ENCODE measurements at places on chromosomes 1 and 21. TPM values are rescaled to one million over a fixed set of nuclear protein-coding genes. Genes with fewer than 3 reads are reported as not detected.

Gene MIXL1
- polyA plus RNA-seq: 0.26 TPM

DNA sequence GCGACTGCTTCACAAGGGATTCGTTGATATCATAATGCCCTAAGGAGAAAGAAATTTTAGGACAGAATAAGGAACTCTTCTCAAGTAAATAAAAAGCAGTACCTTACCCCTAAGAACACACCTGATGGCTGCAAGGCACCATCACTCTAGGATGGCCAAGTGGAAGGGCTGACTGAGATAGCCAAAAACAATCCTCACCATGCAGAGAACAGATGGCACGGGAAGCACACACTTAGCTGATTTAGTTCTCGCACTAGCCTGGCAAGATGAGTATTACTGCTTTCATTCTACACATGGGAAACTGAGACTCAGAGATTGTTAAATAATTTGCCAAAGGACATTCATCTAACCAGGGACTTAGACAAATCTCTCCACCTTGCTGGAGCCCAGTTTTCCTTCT, 43.8 kb downstream of the STPG1 start:
- DNase-seq: no peak

- DNase-seq: peak; percentile 80
Measured at GRCh38 chr1:6489799-6490180, 1.7 kb downstream of the PLEKHG5 start.

DNA sequence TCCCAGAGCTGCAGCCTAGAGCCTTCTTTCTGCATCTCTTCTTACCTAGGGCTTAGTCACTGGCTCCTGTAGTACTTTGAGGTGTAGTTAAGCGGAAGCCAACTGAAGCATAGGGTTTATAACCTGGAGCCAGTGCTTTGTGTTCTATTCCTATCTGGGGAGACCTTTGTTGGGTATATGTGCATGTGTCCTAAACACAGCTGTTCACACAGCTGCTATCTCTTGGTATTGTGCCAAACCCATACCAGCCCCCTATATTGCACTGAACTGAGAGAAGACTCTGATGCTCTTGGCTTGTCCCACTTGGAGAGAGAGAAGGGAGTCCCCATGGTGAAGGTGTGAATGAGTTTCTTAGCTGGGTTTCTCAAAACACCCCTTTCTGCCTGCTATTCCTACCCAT, 17.2 kb upstream of the NFASC start:
- DNase-seq: no peak

Gene ROR1
- 10.4 TPM for polyA plus RNA-seq

- DNase-seq: no peak
Measured at GRCh38 chr1:21189421-21189820, 12.7 kb upstream of the EIF4G3 start.

Gene LIPI
- polyA plus RNA-seq: 0.29 TPM

Gene TAF5L
- polyA plus RNA-seq: 9.8 TPM

GRCh38 chr1:178726545-178726944, 1.5 kb downstream of the RALGPS2 start:
- DNase-seq: no peak

- DNase-seq: no peak
Measured at GRCh38 chr1:15358565-15359133, 51.0 kb upstream of the EFHD2 start.

DNA sequence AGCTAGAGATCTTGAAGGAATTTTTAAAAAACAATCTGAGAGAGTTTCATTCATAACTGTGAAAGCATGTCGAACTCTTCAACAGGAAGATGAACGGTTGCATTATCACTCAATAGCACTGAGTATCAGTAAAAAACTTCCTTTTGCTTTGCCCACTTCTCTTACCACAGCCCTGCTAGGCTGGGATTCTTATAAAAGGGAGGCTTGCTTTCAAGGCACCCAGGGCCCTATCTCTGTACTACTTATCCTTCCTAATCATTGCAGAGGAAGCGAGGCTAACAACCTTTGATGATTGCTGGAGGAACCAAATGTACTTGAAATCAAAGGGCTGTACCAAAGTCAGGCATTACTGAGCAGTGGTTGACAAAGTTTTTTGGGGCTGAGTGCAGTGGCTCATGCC, 71.2 kb downstream of the SNRPE start:
- DNase-seq: no peak

Gene USP1
- 45.9 TPM for polyA plus RNA-seq

GRCh38 chr1:86429835-86430234, 5.9 kb downstream of the CLCA2 start:
- peak; percentile 58 for DNase-seq

Gene HSD3B1
- polyA plus RNA-seq: 0.94 TPM

DNA sequence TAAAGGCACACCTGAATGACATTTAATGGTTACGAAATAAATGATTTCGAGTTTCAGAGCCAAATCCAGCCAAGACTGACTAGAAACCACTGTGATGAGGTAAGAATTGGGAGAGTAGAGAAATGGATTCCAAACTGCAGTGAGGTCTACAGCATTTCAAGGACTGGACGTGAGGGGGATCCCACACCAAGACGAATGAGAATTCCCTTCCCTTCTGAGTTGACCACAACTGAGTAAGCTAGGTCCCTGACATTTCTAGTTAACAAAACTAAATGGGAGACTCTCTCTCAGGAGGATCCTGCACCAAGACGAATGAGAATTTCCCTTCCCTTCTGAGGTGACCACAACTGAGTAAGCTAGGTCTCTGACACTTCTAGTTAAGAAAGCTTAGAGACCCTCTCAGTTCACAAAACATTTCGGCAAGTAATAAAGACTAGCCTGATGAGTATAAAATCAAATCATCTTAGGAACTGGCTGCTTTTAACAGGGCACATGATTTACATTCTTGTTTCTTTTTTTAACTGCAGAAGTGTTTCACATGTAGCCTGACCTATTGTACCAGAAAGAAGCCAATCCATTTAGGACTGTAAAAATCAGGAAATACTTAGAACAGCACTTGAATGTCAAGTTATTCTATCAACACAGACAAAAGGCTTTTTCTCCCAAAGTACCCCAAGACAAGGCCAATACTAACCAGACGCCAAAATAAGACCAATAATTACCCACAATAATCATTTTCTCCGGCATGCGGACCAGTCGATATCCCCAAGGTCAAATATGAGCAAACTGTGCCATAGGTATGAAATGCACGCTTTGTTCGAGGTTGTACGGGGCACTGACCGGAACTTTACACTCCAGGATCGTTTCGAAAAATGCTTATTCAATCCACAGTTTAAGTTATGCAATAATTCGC, 1.4 kb upstream of the SPATA1 start:
- peak; percentile 35 for DNase-seq

- no peak for DNase-seq
Measured at GRCh38 chr1:35650416-35650815, 9.1 kb upstream of the PSMB2 start.

DNA sequence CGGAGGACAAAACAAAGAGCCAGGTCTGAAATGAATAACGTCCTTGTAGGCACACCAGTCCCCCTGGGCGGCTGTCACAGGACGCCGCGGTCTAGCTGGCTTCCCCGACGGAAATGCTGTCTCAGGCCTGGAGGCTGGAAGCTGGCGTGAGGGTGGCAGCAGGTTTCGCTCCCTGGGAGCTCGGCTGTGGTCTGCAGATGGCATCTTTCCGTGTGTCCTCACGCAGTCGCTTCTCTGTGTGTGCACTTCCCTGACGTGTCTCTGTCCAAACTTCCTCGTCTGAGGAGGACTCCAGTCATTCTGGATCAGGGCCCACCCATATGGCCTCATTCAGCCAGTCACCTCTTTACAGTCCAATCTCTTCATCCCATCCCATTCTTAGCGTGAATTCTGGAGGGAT, 14.2 kb downstream of the TNFRSF14 start:
- DNase-seq: no peak
